ENCODE measurements at places on chromosomes 1 and 21.

GRCh38 chr1:27349784-27350662, 8.2 kb downstream of the SYTL1 start:
- DNase-seq: no peak

GRCh38 chr1:185284116-185284515, 32.9 kb downstream of the IVNS1ABP start:
- DNase-seq: no peak

DNA sequence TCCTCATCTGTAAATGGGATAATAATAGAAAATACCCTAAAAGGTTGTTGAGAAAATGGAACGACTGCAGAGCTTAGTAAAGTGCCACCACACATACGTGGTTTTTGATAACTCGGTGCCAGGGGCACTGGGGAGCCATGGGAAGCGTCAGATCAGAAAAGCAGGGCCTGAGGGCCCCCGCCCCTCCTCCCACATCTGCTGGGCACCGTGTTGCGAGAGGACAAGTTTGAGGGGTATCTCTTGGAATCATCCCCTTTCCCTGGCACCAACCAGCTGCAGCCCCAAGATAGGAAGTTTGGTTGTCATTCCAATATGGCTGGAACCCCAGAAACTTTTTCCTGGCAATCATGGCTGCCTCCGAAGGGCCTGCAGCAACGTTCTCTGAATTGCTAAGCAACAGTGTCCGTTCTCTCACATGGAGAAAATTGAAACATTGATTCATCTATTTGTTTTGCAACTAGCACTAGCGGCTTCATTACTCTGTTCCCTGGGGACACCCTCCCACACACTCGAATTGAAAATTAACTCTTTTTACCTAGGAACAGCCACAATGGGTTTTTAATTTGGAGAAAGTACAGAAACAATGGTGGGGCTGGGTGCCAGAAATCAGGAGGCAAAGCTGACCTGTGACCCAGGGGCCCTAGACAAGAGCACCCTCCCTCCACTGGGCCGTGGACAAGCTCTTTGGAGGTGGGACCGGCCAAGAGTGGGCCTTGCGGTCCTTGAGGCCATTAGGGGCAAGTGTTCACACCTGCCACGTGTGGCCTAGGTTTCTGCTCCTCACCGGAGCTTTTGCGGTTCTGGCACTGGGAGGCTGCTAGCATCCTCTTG, 190.0 kb upstream of the VAMP3 start:
- no peak for DNase-seq

DNA sequence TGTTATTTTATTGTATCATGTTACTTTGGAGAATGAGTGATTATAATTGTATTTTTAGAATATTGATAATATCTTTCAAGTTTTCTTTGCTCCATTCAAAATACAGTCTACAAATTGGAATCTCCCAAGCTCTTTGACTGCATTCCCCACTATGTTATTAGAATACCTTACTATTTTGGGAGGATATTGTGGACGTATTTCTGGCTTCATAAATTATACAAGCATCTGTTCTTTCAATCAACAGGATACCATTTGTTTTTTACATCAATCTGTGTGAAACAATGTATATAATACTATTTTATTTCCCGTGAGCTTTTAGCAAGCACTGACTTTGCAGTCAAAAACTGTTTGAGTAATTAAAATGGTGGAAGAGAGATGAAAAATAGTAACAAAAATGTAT, 226.5 kb downstream of the PTPRC start:
- DNase-seq: no peak

- DNase-seq: no peak
Observed at GRCh38 chr1:175873290-175873935, 130.0 kb upstream of the TNR start.

- DNase-seq: no peak
Observed at GRCh38 chr1:78165816-78166215, 120.0 kb downstream of the GIPC2 start.

DNA sequence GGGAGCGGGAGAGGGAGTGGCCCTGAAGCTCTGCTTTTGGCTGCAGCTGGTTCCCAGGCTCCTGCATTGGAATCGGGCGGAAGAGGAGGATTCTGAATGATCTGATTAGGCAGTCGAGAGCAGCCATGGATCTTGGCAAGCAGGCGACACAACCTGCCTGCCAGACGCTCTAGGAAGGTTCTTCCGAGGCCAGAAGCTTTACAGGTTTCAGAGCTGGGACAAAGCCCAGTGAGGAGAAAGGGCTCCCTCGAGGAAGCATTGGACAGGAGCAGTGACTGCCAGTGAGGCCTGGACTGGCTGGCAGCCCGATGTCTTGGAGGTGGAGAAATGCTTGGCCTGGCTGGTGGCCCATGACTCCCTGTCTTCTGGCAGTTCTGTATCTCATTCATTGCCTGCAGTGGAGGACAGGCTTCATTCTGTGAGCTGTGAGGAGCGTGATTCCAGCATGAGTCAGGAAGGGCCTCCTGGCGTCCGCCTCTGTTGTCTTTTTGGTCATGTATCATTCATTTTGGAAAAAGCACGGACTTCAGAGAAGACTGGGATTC, 132.7 kb upstream of the IPO9 start:
- DNase-seq: no peak

DNA sequence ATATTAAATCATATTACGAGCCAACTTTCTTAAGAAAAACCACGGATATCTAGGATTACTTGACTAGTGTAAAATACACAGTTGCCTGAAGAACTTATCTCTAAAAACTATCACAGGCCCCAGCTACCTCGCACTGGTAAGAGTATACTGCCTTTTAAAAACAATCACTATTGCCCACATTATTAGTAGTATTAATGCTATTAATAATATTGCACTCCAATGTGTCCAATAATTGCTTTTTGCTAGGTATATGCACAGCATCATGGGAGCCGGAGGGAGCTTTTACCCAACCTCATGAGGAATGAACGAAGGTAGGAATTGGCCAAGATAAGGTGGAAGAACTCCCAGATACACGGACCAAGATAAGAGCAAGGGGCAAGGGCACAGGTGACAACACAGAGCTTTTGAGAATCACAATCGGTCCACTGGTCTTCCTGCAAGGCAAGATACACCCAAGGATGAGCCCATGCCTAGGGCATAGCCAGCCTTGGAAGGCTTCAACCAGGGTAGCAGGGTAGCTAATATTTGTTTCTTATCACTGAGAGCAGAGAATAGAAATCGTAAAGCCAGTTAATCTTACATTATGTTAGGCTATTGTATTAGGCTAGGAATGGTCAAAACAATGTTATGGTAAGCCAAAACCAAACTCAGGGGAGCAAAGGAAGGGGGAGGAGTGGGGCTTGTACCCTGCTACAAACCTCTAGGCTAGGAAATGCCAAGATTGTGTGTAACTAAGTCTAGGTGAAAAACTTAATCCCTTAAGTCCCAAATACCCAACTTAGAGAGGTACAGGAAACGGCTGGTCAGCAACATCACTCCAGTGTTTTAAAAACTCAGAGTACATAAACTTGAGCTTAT, 9.4 kb downstream of the GLUL start:
- DNase-seq: no peak

DNA sequence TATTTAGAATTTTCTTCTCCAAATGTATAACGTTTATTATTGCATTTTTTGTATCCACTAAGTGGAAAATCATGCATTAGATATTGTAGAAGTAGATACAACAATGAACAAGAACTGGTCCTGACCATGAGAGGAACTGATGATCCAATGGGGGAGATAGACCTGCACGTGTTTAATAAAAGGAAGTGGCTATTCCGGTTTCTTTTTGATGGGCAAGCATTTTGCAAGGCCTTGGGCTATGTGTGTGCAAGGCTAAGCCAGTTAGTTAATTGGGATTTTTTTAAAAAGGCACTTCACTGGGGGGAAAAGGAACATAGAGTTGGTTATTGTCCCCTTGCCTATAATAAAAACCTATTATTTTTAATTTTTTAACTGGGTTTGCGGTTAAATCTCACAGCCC, 961 bp upstream of the VCAM1 start:
- DNase-seq: no peak

GRCh38 chr1:52186449-52186848, 44.6 kb downstream of the ZFYVE9 start:
- DNase-seq: no peak

DNA sequence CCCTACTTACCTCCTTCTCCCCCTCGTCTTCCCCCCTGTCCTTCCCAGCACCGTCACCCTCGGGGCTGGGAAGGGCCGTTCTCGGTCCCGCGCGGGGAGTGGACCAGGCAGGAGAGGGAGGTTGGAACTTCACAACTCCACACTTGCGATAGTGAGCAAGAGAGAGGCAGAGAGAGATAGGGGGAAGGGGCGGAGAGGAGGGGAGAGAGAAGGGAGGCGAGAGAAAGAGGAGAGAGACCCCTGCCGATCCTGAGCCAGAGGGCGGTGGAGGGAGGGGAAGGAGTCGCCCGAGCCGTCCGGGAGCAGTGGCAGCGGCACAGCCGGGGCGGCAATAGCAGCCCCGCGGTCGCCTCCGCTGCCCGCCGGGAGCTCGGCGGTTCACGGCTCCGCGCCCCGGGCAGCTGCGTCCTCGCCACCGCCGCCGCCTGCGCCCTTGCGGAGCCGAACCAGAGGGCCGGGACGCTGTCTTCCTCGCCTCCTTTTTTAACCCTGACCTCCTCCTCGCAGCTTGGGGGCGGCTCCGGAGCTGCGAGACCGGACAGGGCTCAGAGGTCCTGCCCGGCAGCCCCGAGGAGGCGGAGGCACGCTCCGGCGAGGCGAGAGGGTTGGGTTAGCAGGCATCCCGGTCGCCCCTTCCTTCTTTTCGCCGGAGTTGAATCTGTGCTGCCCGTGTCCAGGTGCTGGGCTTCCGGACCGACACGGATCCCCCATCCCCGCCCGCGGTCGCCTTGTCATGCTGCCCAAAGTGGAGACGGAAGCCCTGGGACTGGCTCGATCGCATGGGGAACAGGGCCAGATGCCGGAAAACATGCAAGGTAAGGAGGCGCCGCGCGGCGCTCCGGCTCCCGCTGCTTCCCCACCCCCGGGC, 11.7 kb downstream of the NR5A2 start:
- DNase-seq: no peak

- DNase-seq: no peak
Observed at GRCh38 chr21:39136711-39137110, 46.5 kb downstream of the PSMG1 start.

DNA sequence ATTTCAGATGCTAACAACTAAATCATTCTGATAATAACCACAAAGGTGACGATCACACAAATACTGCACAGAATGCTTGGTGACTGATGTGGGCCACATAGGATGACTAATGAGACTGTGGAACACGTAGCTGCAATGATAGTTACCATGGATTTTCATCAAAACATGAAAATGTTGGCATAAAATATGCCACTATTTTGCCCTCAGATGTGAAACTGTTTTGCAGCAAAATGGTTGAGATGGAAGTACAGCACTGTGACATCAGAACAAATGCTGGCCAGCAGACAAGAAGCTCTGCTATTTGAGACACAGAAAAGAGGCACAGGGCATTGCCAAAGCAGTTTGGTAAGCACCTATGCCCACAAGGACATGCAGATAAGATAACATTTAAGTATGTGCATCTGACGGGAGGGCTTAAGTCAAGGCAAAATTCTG, 83.8 kb downstream of the NIBAN1 start:
- DNase-seq: no peak

- no peak for DNase-seq
Observed at GRCh38 chr1:45260244-45260643, 53.8 kb upstream of the ZSWIM5 start.

- DNase-seq: no peak
Observed at GRCh38 chr1:18297896-18298648, 182.7 kb upstream of the KLHDC7A start.

DNA sequence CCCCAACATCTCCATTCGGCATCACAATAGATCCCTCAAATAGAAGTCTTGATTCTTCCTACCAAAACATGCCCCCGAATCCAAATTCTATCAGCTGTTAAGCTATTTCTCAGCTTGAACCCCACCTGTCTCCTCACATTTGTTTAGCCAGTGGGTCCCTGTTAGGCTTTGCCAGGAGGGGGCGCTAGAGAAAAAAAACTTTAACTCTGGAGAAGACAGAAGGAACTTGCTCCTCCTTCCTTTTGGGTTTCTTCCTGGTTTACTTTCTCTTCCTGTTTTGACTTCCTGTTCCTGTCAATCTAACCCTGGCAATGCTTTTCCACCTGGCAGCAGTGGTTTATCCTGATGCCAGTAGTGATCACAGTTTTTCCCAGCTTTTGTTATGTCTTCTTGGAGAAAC, 95.6 kb upstream of the KCNK1 start:
- DNase-seq: no peak

- DNase-seq: no peak
Observed at GRCh38 chr1:31700468-31701090, 3.2 kb downstream of the COL16A1 start.

- DNase-seq: no peak
Observed at GRCh38 chr1:24898909-24899439, 31.1 kb downstream of the RUNX3 start.

GRCh38 chr1:170483051-170483450, 48.9 kb upstream of the GORAB start:
- DNase-seq: no peak

GRCh38 chr21:22993822-22994574, 1995.8 kb downstream of the NCAM2 start:
- DNase-seq: no peak

- no peak for DNase-seq
Observed at GRCh38 chr1:12456979-12457378, 161.0 kb downstream of the DHRS3 start.

GRCh38 chr1:189500778-189501177, 976.9 kb downstream of the BRINP3 start:
- no peak for DNase-seq

- DNase-seq: no peak
Observed at GRCh38 chr1:31180338-31180737, 59.3 kb downstream of the NKAIN1 start.

DNA sequence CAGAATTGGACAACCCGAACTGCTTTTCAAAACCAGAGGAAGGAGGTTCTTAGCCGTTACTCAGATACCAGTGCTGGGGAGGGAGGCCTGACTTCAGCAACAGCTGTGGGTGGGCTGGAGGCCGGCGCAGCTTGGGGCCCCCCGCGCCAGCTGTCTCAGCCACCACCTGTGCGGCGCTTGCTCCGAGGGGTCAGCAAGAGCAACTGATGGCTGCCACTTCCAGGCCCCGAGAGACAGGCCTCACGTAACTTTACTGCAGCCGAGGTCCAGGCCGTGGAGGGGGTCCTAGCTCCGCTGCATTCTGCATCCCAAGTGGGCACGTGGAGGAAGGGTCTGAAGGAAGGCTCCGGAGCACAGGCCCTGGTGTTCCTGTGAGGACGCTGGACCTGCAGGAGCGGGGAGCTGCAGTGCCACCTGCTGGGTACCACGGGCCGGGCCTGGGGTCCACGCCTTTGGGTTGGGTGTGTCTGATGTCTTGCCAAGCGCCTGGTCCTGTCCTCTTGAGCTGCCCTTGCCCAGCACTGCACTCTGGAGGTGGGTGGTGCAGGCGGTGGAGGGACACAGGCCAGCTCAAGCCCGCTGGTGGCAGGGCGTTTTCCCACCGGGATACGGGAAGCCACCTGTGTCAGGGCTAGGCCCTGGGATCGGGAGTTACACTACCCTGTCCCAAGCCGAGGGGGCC, 9.8 kb downstream of the THAP3 start:
- DNase-seq: no peak

GRCh38 chr1:88141499-88142074, 542.5 kb upstream of the PKN2 start:
- DNase-seq: no peak

GRCh38 chr1:111223126-111223685, 4.3 kb upstream of the CHI3L2 start:
- DNase-seq: no peak

- DNase-seq: no peak
Observed at GRCh38 chr1:39574646-39575045, 1.9 kb downstream of the PABPC4 start.

Data from stimulated activated CD8-positive, alpha-beta memory T cell treated with anti-CD3 and anti-CD28 coated beads, Interleukin-2, amount 100 ng/mL, for 1 hour (primary cell).